ENCODE measurements at places on chromosomes 7 and 10.
A peak's percentile ranks its signal among the peaks of the same experiment; 100 is the strongest.

DNA sequence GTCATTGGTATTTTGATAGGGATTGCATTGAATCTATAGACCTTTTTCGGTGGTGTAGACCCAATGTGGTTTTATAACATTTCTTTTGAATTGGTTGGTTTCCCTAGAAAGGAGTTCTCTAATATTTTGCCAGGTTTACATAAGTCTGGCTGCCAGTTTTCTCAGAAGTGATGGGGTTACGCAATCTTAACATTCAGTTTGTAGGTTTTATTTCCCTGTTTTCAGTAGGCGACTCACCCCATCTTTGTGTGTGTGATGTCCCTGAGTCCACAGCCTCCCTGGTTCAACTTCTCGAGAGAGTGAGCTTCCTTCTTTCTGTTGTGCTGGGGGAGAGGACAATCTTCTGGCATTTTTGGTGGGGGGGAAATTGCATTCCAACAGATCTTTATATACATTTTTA lies 9.6 kb upstream of the KIF5B start:
- peak; percentile 80 for DNase-seq

DNA sequence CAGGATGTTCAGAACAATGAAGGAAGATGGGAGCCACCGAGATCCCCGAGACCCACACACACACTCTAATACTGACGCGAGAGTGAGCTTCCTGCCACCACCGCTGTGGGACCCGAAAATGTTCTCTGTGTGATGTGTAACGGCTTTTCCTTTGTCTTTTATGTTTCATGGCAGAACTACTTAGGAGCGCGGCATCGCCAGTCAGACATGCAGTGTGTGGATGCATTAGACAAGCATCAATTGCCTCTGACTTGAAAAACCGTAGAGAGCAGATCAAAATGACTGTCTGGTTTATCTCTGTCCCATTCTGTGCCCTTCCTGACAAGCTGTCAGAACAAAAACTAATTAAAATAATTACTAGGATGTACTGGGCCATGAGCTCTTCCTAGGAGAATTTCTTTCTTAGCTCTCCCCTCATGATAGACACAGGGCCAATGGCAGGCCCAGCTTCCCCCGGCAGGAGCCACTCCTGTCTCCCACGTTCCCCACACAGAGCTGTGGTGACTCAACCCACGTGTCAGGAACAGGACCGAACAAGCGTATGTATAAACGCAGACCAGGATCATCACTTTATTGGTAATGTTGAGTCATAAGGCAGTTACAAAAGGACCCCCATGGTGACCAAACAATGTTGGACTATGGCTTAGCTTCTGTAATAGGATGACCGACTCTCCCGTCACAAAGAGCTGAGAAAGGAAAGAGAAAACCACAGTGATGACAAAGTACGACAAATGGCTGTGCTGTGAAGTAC lies 705.0 kb downstream of the PARD3 start:
- DNase-seq = peak; percentile 62

- peak; percentile 45 for DNase-seq
These were observed 653 bp upstream of the ADRB1 start for GRCh38 chr10:114042895-114043531.

- no peak for DNase-seq
These were observed 216.1 kb upstream of the ZMIZ1 start for GRCh38 chr10:78852466-78853240.

DNA sequence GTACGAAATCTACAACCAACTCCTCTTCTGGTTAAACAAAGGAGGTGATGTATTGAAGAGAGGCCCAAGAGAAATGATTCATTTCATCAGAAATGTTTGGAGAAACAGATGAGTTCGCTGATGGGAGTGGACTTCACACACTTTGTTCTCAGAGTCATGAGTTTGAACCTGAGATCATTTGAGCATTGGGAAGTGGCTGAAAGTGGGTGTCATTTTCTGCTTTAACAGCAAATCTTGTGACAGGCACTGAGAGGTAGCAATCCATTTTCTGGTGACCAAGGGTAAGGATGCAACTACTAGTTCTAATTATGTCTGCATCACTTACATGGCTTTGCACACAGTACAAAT lies 51.4 kb downstream of the RBM20 start:
- DNase-seq = no peak

DNA sequence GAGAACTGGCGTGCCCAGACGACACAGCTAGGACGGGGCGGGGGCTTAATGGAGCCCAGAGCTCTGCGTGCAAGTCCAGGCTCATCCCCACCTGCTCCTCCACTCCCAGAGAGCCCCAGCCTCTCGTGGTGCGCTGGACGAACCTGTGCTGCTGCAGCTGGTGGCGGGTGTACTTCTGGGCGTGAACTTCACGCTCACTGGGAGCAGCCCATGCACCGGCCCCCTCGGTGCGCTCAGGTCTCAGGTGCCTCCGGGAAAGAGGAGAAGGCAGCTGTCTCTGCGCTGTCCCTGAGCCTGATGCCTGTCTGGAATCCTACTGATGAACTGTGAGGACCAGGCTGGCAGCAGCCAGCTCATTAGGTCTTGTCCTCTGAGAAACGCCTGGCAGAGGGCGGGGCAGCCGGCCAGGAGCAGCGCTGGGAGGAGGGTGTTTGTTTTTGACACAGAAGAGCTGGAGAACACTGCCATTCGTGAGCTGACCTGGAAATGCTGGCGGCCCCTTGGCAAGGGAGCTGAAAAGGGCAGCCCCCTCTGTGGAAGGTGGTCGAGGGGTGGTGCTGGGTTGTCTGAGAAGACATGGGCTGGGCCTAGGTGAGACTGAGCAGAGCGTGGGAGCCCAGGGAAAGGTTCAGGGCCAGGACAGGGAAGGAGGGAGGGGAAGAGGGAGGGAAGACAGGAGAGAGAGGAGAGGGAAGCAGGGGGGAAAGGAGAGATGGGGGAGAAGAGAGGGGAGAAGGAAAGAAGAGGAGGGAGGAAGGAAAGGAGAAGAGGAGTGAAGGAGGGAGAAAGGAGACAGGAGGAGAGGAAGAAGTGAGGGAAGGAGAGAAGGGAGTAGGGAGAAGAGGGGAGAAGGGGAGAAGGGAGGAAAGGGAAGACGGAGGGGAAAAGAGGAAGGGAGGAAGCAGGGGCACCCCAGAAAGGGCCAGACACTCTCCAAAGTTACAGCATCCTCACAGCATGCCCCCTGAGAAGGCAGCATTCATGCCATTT lies 53.5 kb upstream of the TNS3 start:
- DNase-seq = no peak

DNA sequence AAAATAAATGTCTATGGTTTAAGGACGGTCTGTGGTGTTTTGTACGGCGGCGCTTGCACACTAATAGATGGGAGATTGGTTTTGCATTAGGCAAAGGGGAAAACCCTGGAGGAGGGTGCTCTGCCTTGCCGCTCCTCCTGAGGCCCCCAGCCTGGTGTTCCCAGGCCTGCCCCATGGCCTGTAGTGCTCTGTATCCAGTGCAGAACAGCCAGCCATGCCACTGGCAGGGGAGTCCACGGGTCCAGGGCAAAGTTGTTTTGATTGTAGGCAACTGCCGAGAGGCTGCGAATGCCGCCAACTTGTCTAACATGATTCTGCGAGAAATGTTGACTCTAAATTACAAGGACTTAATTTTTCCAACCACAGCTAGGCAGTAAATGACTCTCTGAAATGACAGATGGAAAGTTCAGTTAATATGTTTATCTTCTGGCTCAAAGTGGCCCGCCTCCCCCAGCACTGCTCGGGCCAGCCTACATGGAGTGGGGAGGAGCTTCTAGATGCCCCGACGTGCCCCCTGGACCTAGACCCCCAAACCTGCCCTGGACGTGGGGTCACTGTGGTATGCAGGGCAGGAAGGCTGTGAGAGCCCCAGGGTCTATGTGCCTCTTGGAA lies 104.6 kb upstream of the GDF10 start:
- no peak for DNase-seq

DNA sequence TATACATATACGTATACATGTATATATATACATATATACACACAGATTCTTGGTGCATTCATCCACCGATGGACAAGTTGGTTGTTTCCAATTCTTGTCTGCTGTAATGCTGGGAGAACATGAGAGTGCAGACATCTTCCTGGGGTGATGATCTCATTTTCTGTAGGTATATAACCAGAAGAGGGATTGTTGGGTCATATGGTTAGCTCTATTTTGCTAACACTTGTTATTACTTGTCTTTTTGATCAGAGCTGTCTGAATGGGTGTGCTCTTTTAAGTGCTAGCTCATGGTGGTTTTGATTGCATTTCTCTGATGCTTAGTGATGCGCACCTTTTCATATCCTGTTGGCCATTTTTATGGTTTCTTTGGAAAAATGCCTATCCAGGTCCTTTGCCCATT lies 106.4 kb downstream of the TAX1BP1 start:
- DNase-seq = no peak

GRCh38 chr7:100396421-100396982 lies 23.2 kb downstream of the PILRA start:
- no peak for DNase-seq

DNA sequence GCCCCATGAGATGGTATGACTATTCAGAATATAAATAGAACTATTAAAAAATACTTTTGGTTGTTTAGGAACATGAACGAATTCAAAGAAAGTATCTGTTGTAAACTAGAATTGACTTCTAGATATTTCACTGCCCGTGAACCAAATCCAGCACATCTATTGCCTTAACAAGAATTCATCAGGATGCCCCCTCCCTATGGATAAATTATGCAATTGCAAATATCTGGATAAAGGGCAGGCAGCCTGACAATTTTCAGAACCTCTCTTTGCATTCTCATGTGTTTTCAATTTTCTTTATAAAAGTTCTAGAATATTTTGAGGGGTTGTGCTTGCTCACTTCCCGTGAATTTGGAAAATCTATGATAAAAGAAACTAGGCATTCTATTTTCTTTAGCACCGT lies 822.1 kb upstream of the SORCS1 start:
- DNase-seq = no peak

GRCh38 chr7:99791667-99792369 lies 7.8 kb upstream of the CYP3A4 start:
- DNase-seq = no peak

DNA sequence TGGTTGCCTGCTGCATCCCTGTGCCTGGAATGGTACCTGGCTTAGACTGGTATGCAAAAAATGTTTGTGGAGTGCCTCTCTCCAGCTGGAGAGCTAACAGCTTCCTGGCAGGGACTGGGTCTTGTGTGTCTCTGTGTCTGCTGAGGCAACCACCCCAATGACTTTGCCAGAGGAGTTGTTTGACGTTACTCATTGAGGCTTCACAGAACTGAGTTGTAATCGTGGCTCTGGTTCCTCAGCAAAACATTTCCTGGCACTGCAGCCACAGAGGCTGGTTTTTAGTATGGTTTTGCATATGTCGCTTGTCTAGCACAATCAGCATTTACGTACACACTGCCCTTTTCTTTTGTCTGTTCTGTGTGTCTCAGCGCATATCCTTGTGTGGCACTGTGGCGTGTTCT lies 7.5 kb downstream of the ZNF282 start:
- no peak for DNase-seq

- peak; percentile 73 for DNase-seq
These were observed 557 bp upstream of the TAX1BP1 start for GRCh38 chr7:27739301-27739908.
